ENCODE measurements at places on chromosomes 3 and 15.

- peak; percentile 99 for DNase-seq
Observed at GRCh38 chr3:47380601-47381316, at the start of gene PTPN23. TSS of gene PTPN23 (plus strand) at chr3:47381021. CDS start at chr3:47381097, 76 bp downstream.

GRCh38 chr15:85620690-85621049 is 174.1 kb downstream of the KLHL25 start:
- DNase-seq: peak; percentile 64

- DNase-seq: no peak
Observed at GRCh38 chr15:42149493-42150218, 6.8 kb downstream of the PLA2G4F start.

GRCh38 chr3:139546772-139547171 is 7.2 kb upstream of the RBP1 start:
- DNase-seq: no peak

Data from CD4-positive, alpha-beta T cell treated with Interleukin-2 at 100 ng/mL for 4 hours (primary cell).